ENCODE measurements at places on chromosomes 3 and 15.

DNA sequence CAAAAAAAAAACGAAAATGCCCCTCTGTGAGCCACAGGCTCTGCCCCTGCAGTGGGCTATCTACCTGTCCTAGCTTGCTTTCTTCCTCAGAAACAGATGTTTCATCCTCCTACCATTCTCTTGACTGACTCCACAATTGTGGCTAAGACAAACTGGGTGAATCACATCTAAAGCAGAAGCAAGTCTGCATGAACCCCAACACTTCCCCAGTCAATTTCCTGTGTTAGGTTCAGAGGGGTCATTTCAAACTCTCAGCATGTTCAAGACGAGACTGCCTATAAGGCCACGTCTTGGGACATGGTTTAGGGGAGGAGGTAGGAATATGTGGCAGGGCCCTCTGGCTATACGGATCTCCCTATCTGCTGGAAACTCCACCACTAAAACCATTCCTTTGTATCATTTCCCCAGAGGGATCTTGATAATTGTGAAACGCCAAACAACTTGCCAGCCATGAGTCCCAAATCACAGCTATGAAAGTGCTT is 28.6 kb upstream of the ANKDD1A start:
- DNase-seq, result no peak

- DNase-seq, result no peak
Measured at GRCh38 chr15:95596496-95596895, 734.0 kb upstream of the NR2F2 start.

- no peak for DNase-seq
Measured at GRCh38 chr3:195107593-195107992, 163.4 kb downstream of the XXYLT1 start.

DNA sequence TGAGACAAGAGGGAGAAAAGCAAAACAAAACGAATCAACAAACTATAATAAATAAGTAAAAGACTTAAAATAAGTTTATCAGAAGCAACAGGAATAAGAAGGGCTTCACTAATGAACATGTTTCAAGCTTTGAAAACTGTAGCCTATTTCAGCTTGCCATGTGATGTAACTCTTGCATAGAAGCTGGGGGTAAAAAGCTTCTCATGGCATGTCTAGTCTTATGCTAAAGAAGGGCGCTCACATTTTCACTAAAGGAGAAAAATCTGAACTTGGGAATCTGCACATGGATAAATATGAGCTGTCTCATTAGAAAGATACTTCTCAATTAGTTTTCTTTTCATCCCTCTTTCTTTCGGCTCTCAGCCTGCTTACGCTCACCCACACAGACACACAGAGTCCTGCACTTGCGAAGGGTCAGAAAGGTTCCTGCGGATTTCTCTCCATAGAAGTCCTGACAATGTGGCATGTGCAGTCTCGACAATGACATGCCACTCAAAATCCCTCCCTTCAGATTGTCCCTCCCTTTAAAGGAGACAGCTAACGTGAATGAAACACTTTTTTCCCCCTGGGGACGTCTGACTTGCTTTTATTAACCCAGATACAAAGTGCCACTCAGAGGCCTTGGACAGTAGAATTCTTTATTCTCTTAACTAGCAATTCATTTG is 568.9 kb upstream of the NR2F2 start:
- no peak for DNase-seq

DNA sequence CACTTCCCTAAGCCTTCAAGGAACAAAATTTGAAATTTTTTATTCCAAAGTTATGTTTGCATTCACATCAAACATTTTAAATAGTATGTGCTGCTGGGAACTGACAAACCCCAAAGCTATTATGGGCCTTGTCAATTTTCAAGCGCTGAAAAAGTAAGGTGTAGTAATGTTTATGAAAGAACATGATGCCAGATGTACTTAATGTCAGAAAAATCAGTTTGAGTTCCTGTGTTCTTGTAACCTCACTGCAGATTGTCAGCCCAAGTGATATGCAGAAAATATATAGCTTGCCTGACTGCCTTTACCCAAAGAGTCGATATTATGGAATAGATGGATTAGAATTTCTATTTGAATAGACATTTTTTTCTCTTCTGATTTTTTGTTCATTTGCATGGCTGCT is 20.8 kb upstream of the DIPK2A start:
- DNase-seq, result no peak

- DNase-seq, result no peak
Measured at GRCh38 chr3:71634671-71635070, 51.1 kb upstream of the FOXP1 start.

GRCh38 chr3:242602-243355 is 46.2 kb downstream of the CHL1 start:
- no peak for DNase-seq

DNA sequence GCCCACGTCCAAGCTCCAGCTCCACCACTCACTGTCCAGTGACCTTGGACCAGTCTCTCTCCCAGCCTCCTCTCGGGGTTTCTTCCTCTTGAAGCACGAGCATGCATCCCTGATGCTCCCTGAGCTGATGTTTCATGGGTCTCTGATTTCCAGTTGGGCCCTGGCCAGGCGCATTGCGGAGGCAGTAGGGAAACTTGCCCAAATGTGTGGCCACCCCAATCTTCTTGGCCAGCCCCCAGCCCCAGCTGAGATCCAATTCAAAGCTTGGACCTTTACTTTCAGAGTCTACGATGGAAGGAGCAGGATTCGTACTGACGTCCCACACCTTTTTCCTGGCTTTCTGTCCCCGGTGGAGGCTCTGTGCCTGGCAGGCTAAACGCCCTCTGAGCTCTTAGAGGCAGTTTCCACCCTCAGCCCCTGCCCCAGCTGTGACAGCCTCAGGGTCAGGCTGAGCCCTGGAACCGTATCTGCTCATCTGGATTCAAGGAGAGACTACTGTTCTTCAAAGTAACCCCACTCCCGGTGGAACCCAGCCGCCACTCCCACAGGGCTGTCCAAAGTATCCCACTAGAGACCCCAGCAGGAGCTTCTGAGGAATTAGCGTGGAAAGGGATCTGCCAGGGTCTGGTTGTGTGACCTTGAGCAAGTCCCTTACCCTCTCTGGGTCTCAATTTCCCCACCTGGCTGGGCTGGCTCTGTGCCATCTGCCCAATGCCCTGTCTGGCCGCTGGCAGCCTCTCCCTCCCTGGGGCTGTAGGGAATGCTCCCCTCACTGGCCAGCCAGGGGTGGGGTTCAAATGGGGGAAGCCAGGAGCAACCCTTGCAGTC is 37.4 kb downstream of the CPN2 start:
- DNase-seq, result no peak

DNA sequence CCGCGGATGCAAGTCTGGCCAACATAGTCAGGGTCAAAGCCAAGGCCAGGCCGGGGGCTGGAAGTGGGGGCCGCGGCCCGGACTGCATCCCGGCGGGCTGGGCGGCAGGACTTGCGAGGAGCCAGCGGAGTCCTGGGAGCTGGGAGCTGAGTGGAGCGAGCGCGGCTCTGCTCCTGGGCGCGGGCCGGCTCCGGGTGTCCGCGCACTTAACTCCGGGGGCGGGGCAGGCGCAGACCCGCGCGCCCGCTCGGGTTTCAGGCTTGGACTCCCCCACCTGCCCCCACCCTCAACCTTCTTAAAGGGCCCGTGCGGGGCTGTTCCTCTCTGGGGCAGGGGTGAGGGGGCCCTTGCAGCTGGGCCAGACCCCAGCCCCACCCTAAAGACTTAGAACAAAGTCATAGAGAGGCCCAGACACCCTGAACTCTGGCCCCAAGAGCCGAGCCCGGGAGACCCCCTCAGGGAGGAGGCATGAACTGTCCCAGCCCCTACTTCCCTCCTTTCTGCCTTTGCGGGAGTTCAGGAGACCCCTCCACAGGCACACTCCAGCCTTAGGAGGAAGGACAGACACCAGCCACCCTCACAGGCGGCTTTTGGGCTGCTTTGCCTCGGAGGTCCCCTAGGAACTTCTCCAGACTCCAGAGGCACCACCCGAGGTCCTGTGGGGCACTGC is at the start of gene CSPG4:
TSS of gene CSPG4 (minus strand) at position 181 of the 670 bp plus-strand sequence. CDS start at position 88, 93 bp downstream.
- DNase-seq, result no peak

DNA sequence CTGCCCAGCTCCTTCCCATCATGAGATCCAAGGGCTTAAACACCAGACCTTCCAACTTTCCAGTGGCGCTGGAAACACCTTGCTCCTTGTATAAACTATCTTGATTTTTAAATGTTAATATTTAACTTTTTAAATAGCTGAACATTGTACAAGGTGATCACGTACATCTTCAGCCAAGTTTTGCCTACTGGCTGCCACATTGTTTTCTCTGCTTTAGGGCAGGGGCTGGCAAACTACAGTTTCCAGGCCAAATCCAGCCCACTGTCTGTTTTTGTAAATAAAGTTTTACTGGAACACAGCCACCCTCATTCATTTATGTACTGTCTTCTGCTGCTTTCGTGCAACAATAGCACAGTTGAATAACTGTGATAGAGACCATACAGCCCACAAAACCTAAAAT is 27.6 kb upstream of the FOXP1 start:
- no peak for DNase-seq

DNA sequence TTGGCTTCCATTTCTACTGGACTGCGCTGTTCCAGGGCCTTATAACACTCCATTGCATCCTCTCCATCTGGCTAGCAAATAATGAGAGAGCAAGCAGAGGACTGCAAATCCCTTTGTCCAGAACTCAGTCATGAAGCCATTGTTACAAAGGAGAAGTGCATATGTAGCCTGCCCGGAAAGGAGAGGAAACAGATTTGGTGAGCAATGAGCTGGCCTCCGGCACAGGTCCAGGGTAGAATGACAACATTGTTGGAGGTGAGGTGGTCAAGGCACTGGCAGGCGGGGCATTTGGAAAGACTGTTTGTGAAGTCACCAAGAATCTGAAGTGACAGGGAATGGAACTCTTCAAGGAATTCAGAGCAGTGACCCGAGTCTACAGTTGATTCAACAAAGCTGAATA is 25.0 kb upstream of the ATP1B3 start:
- no peak for DNase-seq

DNA sequence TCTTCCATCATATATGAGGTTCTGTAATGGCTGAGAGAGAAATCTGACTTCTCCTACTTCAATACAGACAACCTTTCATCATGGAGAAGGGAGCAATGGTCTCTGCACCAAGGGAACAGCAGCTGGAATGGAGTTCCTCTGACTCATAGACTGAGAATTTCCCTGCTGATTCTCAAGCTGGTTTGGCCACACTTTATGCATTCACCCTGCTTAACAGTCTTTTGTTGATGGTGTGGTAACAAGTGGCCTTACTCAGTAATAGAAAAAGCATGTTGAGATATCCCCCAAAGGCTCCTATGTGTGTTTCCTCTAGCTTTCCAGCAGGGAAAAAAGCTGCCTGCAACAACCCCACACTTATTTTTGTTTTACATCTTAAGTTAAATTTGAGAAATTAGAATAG is 138.1 kb downstream of the GREM1 start:
- no peak for DNase-seq

DNA sequence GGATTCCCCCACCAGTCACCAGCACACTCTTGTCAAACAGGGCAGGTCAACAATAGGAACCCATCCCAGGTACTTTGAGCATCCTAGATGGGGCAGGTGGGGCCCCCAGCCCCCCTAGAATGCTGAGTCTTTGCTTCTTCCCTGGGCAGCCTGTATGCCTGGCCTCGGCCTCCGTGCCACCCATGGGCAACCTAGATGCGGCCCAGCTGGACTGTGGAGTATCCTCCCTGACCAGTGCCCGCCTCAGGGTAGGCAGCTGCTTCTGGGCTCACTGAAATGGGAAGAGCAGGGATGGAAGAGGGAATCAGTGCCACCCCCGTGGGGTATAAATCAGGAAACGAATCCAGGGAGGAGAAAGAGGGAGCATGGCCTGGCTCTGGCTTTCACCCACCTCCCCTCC is 10.9 kb downstream of the DNAH1 start:
- DNase-seq, result no peak

GRCh38 chr3:28089527-28089897 is 151.9 kb upstream of the CMC1 start:
- DNase-seq, result no peak

- no peak for DNase-seq
Measured at GRCh38 chr3:93989241-93989640, 9.3 kb downstream of the ARL13B start.

DNA sequence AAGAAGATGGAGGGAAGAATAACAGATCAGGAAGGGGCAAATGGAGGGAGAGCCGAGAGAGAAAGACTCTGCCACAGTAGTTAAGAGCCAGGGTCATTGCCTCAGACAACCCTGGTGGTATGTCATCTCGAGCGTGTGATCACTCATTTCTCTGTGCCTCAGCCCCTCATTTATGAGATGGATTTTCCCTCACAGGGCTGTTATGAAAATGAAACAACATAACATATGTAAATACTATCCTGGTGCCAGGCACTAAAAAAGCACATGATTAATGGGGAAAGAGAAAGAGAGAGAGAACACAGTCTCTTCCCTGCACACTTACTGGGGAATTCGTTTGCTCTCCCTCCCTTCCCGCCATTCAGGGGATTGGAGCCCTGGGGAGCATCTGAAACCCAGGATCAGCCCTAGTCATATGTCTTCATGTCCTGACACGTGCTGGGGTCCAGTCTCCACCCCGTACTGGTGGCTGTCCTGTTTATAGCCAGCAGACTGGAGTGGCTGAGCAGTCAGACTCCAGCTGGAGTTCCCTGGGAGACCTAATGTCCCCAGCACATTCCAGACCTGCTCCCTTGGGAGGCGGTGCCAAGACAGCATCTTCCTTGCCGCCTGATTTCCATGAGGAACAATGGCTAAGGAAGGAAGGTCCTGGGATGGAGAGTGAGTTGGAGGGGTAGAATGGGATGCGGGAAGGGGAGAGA is 14.7 kb upstream of the AMOTL2 start:
- DNase-seq, result no peak

DNA sequence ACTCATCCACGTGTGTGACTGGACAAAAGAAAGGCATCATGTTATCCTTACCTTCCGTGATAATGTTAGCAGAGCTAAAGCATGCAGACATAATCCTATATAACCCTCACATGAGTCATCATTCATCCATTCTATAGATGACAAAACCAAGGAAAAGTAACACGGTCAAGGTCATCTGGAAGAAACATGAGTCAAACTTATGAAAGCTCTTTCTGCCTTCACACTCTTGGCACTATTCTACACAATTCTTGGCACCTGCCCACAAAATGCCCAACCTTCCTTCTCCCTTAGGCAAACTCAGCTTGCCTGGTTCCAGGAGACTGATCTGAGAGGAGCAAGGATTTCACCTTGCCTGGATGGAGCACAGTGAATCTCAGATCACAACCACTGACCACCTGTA is 66.9 kb downstream of the PRICKLE2 start:
- no peak for DNase-seq

DNA sequence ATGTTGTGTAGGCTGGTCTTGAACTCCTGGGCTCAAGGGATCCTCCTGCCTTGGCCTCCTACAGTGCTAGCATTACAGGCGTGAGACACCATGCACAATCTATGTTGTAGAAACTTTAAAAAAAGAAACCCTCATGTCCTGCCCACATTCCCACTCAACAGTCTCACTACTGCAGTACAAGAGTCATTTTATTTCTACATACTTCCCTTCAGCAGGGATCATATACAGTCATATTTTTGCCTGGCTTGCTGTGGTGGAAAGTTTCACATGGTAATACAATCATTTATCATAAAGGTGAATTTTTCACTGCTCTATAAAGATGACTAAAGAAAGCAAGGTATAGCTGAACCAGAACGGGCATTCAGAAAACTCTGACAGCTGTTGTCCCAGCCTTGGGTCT is 53.8 kb upstream of the PIK3CB start:
- DNase-seq, result no peak

GRCh38 chr15:43134157-43134635 is 810 bp downstream of the TMEM62 start:
- DNase-seq, result no peak

- DNase-seq, result no peak
Measured at GRCh38 chr3:78893161-78893560, 874.6 kb downstream of the ROBO1 start.

- no peak for DNase-seq
Measured at GRCh38 chr3:116930786-116931185, 221.2 kb downstream of the TUSC7 start.

- DNase-seq, result no peak
Measured at GRCh38 chr3:167887096-167887495, 151.6 kb downstream of the SERPINI1 start.
